Right lobe of liver (tissue), 6 donors: ENCODE measurements at places on chromosomes 4 and X. TPM values are rescaled to one million over a fixed set of nuclear protein-coding genes. Genes with fewer than 3 reads are reported as not detected.

DNA sequence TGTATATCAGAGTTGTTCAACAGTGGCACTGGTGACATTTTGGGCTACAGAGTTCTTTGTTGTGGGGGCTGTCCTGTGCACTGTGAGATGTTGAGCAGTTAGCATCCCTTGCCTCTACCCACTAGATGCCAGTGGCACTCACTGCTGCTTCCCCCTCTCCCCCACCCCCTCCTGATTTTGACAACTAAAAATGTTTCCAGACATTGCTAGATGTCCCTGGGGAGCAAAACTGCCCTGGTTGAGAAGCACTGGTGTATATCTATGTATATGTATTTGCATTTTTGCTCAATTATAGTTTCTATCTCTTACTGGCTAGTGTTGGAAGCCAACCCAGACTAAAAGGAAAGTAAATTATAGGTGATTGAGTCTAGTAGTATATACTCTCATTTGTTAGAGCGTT is 2.4 kb downstream of the TMEM131L start:
- H3K27ac ChIP-seq = no peak overlapping the region
- no peaks in the 10 kb centered on the region for H3K36me3 ChIP-seq
- peaks cover 35% of the 10 kb centered on the region for H3K4me1 ChIP-seq
- no peak for DNase-seq
- no peaks in the 10 kb centered on the region for H3K27me3 ChIP-seq

- H3K4me3 ChIP-seq = no peak overlapping the region
- DNase-seq = no peak
- H3K4me1 ChIP-seq = no peaks in the 10 kb centered on the region
- no peaks in the 10 kb centered on the region for H3K36me3 ChIP-seq
Measured at GRCh38 chrX:13177921-13178566, 133.6 kb upstream of the FAM9C start.

DNA sequence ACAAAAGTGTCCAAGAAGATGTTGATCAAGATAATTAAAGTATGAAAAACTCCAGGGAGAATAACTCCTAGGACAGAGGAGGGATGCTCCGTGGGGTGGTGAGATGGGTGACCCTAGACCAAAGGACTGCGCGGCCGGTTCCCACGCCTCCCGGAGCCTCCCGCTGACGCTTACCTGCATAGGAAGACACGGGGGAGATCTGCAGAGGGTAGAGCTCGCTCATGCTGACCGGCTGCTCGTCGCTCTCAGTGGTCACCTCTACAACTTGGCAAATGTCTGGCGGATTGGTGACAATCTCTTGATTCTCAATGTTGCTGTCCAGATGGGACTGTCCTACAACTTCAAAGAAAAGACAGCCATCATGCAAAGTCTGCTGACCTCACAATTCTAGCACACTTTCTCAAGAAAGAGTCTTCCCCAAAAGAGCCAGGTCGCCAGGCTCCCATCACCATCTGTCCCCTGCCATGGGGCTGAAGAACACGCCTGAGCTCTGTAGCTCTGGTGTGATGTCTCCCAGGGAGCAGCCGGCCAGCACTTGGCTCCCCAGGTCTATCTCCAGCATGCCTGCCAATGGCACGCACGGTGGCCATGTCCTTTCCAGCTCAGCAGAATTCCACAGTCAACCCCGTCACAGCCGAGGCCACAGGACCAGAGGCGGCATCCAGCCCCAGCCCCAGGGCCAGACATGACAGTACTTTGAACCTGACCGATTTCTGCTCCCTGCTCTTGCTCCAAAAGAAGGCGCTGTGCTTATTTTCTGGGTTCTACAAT is 75.4 kb downstream of the IRF2 start:
- no peak for DNase-seq
- no peak overlapping the region for H3K27ac ChIP-seq
- no peaks in the 10 kb centered on the region for H3K27me3 ChIP-seq

- no peaks in the 10 kb centered on the region for H3K36me3 ChIP-seq
- no peak overlapping the region for H3K27ac ChIP-seq
- no peak for DNase-seq
Measured at GRCh38 chr4:170691168-170691567, 601.4 kb upstream of the AADAT start.

GRCh38 chrX:122582280-122582974 is 601.7 kb upstream of the GRIA3 start:
- H3K4me3 ChIP-seq = no peak overlapping the region
- no peaks in the 10 kb centered on the region for H3K4me1 ChIP-seq
- DNase-seq = no peak
- H3K36me3 ChIP-seq = no peaks in the 10 kb centered on the region

DNA sequence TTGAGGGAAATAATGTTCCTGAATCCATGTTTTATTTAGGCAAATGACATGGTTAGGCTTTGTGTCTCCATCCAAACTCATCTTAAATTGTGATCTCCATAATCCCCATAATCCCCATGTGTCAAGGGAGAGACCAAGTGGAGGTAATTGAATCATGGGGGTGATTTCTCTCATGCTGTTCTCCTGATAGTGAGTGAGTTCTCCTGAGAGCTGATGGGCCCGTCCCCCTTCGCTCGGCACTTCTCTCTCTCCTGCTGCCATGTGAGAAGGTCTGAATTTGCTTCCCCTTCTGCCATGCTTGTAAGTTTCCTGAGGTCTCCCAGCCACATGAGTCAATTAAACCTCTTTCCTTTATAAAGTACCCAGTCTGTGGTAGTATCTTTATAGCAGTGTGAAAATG is 563.0 kb upstream of the NR3C2 start:
- no peaks in the 10 kb centered on the region for H3K4me1 ChIP-seq
- H3K27me3 ChIP-seq = no peaks in the 10 kb centered on the region
- no peaks in the 10 kb centered on the region for H3K36me3 ChIP-seq

DNA sequence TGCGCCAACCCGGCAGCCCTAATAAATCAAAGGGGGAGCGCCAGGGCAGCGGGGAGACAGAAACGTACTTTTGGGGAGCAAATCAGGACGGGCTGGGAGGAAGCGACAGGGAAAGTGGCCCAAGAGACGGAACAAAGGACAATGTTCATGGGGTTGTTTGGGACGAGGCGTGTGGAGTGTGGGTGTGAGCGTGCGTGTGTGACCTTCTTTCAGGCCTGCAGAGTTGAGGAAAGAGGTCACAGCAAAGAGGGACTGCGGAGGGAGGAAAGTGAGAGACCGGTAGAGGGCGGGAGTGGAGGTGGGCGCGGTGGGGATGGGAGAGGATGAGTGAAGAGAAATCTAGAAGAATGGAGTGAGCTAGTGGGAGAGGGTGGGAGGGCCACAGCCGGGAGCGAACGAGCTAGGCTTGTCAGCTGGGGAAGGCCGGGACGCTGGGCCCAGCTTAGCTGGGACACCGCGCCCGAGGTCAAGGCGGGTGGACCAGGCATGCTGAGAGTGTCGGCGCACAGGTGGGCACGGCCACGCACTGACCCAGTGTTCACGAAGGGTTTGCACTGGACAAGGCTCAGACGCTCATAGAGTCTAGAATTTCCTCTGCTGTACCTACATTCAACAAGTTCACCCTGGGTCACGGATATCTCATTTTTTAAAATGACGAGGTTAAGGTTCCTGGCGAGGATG is 14.7 kb upstream of the PITX2 start:
- DNase-seq = no peak
- H3K27ac ChIP-seq = no peak overlapping the region
- no peaks in the 10 kb centered on the region for H3K4me1 ChIP-seq
- H3K4me3 ChIP-seq = no peak overlapping the region
- H3K27me3 ChIP-seq = peaks cover 38% of the 10 kb centered on the region
- H3K36me3 ChIP-seq = no peaks in the 10 kb centered on the region

GRCh38 chr4:38089961-38090360 is 129.8 kb downstream of the PTTG2 start:
- H3K4me1 ChIP-seq = no peaks in the 10 kb centered on the region
- no peak overlapping the region for H3K4me3 ChIP-seq
- no peak overlapping the region for H3K27ac ChIP-seq
- no peaks in the 10 kb centered on the region for H3K27me3 ChIP-seq
- peaks cover 6% of the 10 kb centered on the region for H3K36me3 ChIP-seq
- DNase-seq = no peak

- H3K4me1 ChIP-seq = no peaks in the 10 kb centered on the region
- no peak overlapping the region for H3K27ac ChIP-seq
- no peaks in the 10 kb centered on the region for H3K36me3 ChIP-seq
- no peak for DNase-seq
- H3K27me3 ChIP-seq = no peaks in the 10 kb centered on the region
- no peak overlapping the region for H3K4me3 ChIP-seq
Measured at GRCh38 chrX:18026166-18026565, 165.1 kb upstream of the RAI2 start.

DNA sequence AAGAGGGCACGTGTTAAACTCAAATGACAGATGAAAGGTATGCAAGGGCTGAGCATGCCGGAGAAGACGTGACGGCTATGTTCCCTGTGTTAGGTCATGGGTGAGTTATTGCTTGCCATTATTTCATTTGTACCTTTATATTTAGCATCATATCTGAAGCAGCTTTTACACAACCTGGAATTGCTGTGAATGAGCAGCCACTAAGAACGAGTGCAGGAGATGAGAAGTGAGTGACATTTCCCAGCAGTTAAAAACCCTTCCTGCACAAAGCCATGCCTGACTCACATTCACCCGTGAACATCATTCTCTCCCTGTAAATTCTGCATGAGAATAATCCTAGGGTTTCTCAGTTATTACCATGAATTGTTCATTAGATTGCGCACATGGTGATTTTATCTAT is 433.2 kb upstream of the ZFP42 start:
- DNase-seq = no peak
- no peaks in the 10 kb centered on the region for H3K4me1 ChIP-seq
- no peak overlapping the region for H3K4me3 ChIP-seq
- H3K27me3 ChIP-seq = no peaks in the 10 kb centered on the region
- no peaks in the 10 kb centered on the region for H3K36me3 ChIP-seq

CABS1 gene
- total RNA-seq = not detected

NEXMIF gene
- total RNA-seq = not detected

SOWAHB gene
- total RNA-seq = 14.5 TPM

DNAAF6 gene
- total RNA-seq = not detected

P2RY4 gene
- 1.4 TPM for total RNA-seq
